Activated CD4-positive, alpha-beta memory T cell treated with anti-CD3 and anti-CD28 coated beads, Interleukin-2, amount 10 ng/mL, durations not matched to agents 7 days and 5 days (primary cell): ENCODE measurements at places on chromosomes 6 and 20. TPM values are rescaled to one million over a fixed set of nuclear protein-coding genes. Genes with fewer than 3 reads are reported as not detected.

The TSHZ2 gene
- total RNA-seq = 7.1 TPM

The HRH3 gene
- not detected for total RNA-seq

The PGK2 gene
- total RNA-seq = not detected

The AKAP12 gene
- 0.78 TPM for total RNA-seq
